Progenitor cell of endocrine pancreas (in vitro differentiated cells): ENCODE measurements at places on chromosomes 12 and 14.

- DNase-seq: no peak
Measured at GRCh38 chr14:66910311-66910840, 278.9 kb upstream of the GARIN2 start.

DNA sequence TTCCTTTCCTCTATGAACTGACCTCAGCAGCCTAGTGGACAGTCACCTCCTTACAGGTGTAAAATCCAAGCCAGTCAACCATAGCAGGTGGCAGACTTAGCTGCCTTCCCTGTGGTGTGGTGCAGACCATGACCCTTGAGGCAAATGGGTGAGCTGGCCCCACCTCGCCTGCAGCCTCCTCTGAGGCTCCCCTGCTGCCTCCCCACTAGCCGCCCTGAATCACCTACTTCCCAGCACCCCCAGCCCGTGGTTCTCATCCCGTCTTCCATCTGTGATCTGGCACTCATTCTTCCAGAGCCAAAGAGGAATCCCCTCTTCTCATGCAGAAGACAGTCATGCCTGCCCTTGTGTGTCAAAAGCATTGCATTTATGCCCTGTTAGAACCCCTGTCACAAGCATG lies 34.4 kb upstream of the TSPAN9 start:
- no peak for DNase-seq

- no peak for DNase-seq
Measured at GRCh38 chr12:103813949-103814348, 27.1 kb downstream of the NT5DC3 start.

DNA sequence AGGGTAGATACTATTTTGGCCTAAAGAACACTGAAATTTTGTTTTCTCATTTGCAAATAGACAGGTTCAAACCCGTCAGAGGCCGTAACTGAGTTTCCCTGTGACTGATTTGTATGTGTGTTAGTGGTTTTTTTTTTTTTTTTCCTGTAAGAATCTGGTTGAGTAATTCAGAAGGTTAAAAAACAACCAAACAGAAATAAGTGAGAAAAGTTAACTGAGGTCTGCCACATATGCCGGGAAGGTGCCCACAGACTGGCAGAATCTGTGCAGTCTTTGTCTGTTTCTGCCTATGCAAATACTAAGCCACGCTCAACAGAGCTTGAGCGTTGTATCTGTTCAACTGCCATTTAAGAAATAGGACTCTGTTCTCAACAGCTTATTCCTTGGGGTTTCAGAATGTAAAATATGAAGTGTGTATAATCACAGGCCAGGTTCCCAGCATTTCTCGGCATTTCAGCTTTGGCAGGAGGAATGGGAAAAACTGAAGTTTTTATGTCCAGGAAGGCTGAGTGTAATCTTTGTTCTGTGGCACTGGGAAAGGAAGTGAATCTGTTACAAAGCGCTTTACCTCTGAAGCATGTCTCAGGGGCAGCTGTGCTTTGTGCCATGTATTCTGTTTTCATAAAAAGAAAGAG lies 181.9 kb downstream of the PRKCH start:
- no peak for DNase-seq

- DNase-seq: no peak
Measured at GRCh38 chr14:99615497-99616157, 11.6 kb upstream of the CCDC85C start.

DNA sequence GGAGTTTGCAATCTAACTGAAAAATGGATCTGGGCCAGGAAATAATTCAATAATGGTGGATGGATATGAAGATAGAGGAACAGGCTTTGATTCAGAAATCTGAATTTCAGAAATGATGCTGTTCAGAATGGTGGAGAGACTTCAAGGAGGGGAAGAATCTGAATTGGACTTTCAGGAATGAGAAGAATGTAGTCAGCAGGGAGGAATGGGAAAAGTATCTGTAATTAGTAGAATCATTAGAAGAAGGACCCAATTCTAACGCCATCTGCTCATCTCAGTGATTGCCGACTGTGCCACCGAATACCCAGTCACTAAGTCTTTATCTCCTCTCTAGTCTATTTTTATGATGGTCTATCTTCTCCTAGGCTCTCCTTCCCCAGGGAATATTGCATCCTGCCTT lies 363.2 kb downstream of the GALC start:
- DNase-seq: no peak
